ENCODE measurements at places on chromosomes 5 and 9. TPM values are rescaled to one million over a fixed set of nuclear protein-coding genes. Genes with fewer than 3 reads are reported as not detected.

Gene PAXX
- 23.6 TPM for total RNA-seq

Gene PCDHB14
- 0.58 TPM for total RNA-seq

Gene WDR38
- total RNA-seq = not detected

Gene CDX1
- total RNA-seq = 0.38 TPM

Gene SPINK6
- not detected for total RNA-seq

Gene AGTPBP1
- total RNA-seq = 18.4 TPM

Gene CD72
- total RNA-seq = 0.19 TPM

Gene PLAC8L1
- not detected for total RNA-seq

Gene DMRT3
- not detected for total RNA-seq

Gene SLC28A3
- total RNA-seq = 1.1 TPM

Gene GZMA
- not detected for total RNA-seq

Gene SLC24A2
- not detected for total RNA-seq

Gene FAM13B
- 15.3 TPM for total RNA-seq

Gene CNTNAP3B
- total RNA-seq = 18.9 TPM

Gene CRB2
- total RNA-seq = not detected

Gene IL9
- total RNA-seq = not detected

Gene TAF11L10
- total RNA-seq = not detected

Gene TTLL11
- total RNA-seq = 3.4 TPM

Gene PTCD2
- 10.2 TPM for total RNA-seq

Gene TAS2R1
- total RNA-seq = 0.28 TPM

Gene CENPK
- total RNA-seq = 9.0 TPM

Gene FPGS
- 50.2 TPM for total RNA-seq

Gene WNK2
- not detected for total RNA-seq

Gene SLIT3
- 3.1 TPM for total RNA-seq

Gene GDNF
- total RNA-seq = 1.1 TPM

Gene PCDHGA12
- 14.7 TPM for total RNA-seq

Gene LOX
- total RNA-seq = 324 TPM

Gene SPATA31E1
- total RNA-seq = not detected

Gene LCN12
- total RNA-seq = not detected

Gene OLFML2A
- 0.56 TPM for total RNA-seq

Gene SLC34A3
- total RNA-seq = not detected

Gene CCDC180
- total RNA-seq = 0.38 TPM

Gene CER1
- total RNA-seq = not detected

Gene NDUFA8
- 68.6 TPM for total RNA-seq

Gene NUTM2G
- not detected for total RNA-seq

Gene PRRC1
- total RNA-seq = 50.4 TPM

Gene SLC36A3
- not detected for total RNA-seq

Gene ANKRD34B
- not detected for total RNA-seq
